ENCODE measurements at places on chromosomes 11 and 22. TPM values are rescaled to one million over a fixed set of nuclear protein-coding genes. Genes with fewer than 3 reads are reported as not detected.

Gene SCGB1A1
- total RNA-seq: not detected

Gene SLC7A4
- total RNA-seq: 0.22 TPM

Gene FREY1
- 0.89 TPM for total RNA-seq

Gene ZP1
- not detected for total RNA-seq

Gene TMEM109
- 14.9 TPM for total RNA-seq

Gene PRR33
- not detected for total RNA-seq

Gene SMC1B
- total RNA-seq: under 0.01 TPM

Gene NPAT
- 12.9 TPM for total RNA-seq

Gene MLC1
- not detected for total RNA-seq

Gene OR56B4
- total RNA-seq: not detected

Gene VWCE
- total RNA-seq: 0.11 TPM

Gene XKR3
- total RNA-seq: not detected

Gene CNGA4
- under 0.01 TPM for total RNA-seq

Gene BET1L
- total RNA-seq: 21.6 TPM

Gene MFNG
- under 0.01 TPM for total RNA-seq

Gene DNAJB7
- not detected for total RNA-seq

Gene TRPM5
- not detected for total RNA-seq

Gene BTBD10
- 72.4 TPM for total RNA-seq

Gene AIP
- total RNA-seq: 63.2 TPM

Gene OR52M1
- total RNA-seq: not detected

Gene GAS2L1
- total RNA-seq: 12.6 TPM

Gene ART1
- total RNA-seq: not detected

Gene MOV10L1
- total RNA-seq: 5.1 TPM

Gene TYR
- not detected for total RNA-seq

Gene CENATAC
- 30.7 TPM for total RNA-seq

Gene SLC5A1
- total RNA-seq: not detected

Gene TPCN2
- total RNA-seq: 14.1 TPM

Gene ACTN3
- under 0.01 TPM for total RNA-seq

Gene PTPRCAP
- 0.44 TPM for total RNA-seq

Gene ACCS
- total RNA-seq: 11.1 TPM

Gene KCTD14
- 0.62 TPM for total RNA-seq

Gene UBQLNL
- total RNA-seq: not detected

Gene CARD18
- total RNA-seq: not detected

Gene DSCAML1
- total RNA-seq: not detected

Gene IFITM10
- 0.89 TPM for total RNA-seq

Gene MISFA
- 1.3 TPM for total RNA-seq

Gene ENTHD1
- not detected for total RNA-seq

Gene BTBD18
- total RNA-seq: not detected

Gene OTOG
- total RNA-seq: not detected

Gene OR52I1
- not detected for total RNA-seq

Gene HSPB2
- total RNA-seq: not detected

Gene DCHS1
- total RNA-seq: 35.2 TPM

Gene MMP8
- 0.11 TPM for total RNA-seq

Gene B4GALNT4
- 1.8 TPM for total RNA-seq

Gene PPP1R14B
- total RNA-seq: 296 TPM

Gene CXCR5
- total RNA-seq: not detected

Gene ATP5MG
- 33.1 TPM for total RNA-seq

Gene ANGPTL5
- total RNA-seq: not detected

Gene MMP1
- total RNA-seq: 221 TPM

Gene MS4A3
- total RNA-seq: not detected
